Dermis blood vessel endothelial cell (primary cell): ENCODE measurements at places on chromosomes 1 and 21. TPM values are rescaled to one million over a fixed set of nuclear protein-coding genes. Genes with fewer than 3 reads are reported as not detected.

GRCh38 chr1:35691571-35692220 lies 27.0 kb downstream of the C1orf216 start:
- no peak for DNase-seq

- no peak for DNase-seq
These were observed 859 bp upstream of the ERMAP start for GRCh38 chr1:42815941-42816584.

GRCh38 chr1:235500971-235501540 lies 3.2 kb downstream of the B3GALNT2 start:
- DNase-seq = no peak

GRCh38 chr1:24987875-24988557 lies 57.9 kb upstream of the RUNX3 start:
- DNase-seq = no peak

- DNase-seq = no peak
These were observed 48.0 kb downstream of the C1orf87 start for GRCh38 chr1:60025552-60025951.

GRCh38 chr1:30058970-30059369 lies 664.4 kb downstream of the MATN1 start:
- peak; percentile 22 for DNase-seq

- no peak for DNase-seq
These were observed 12.9 kb upstream of the TMEM125 start for GRCh38 chr1:43256675-43257570.

DNA sequence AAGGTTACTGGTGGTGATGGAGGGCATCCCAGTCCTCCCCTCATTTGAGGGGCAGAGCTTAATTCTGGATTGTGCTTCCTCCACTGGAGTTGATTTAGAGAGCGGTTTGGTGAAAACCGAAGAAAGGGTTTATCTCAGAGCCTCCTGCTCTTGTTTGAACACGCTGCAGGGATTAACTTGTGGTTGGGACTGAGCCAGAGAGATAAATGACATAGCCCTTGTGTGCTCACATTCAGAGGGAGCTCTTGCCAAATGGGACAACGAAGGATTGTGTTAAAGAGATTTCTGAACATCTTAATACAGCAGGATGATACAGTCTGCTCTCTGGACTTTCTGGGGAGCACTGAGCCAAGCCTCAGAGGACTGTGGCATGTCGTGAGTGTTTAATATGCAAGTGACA lies 308.2 kb downstream of the DISC1 start:
- DNase-seq = no peak

DNA sequence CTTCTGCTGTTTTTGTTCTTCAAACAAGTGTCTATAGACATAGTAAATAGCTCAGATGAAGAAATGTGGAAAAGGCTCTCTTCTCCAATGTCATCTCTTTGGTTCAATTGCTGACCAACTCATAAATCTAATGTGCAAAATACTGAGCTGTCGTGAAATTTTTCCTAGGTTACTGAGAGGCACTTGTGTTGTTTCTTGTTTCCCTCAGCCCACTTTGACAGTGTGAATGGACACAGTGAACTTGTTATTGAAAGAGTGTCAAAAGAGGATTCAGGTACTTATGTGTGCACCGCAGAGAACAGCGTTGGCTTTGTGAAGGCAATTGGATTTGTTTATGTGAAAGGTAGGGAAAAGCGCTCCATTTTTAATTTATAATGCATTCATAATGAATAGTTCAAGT lies 245.3 kb downstream of the TPR start:
- no peak for DNase-seq

The WRAP73 gene
- total RNA-seq = 20.4 and 25.6 TPM in 2 replicates

DNA sequence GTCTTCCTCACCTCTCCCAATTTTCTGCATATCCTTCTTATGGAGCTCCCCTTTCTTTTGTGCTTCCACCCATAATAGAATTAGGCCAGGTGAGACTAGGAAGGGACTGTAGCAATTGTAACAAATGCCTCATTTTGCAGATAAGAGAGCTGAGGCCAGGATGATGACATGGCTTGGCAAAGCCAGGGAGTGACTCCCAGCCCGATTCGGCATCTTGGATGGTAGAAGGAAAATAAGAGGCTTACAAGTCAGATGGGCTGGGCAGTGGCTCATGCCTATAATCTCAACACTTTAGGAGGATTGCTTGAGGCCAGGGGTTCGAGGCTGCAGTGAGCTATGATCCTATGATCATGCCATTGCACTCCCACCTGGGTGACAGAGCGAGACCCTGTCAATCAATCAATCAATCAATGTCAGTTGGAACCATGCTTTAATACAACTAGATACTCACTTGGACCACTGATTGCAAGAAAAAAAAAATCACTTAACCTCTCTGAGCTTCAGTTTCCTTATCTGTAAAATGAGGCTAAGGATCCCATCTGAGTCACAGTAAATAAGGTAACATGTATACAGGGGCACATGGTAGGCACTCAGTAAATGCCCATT lies 51.6 kb downstream of the PLEKHA6 start:
- no peak for DNase-seq

- DNase-seq = peak; percentile 69
These were observed 12.6 kb upstream of the RCSD1 start for GRCh38 chr1:167617153-167618147.

The PDZK1IP1 gene
- 0.42 and 1.0 TPM in 2 replicates for total RNA-seq

The ADCY10 gene
- under 0.01 TPM in 1 of 2 replicates, not detected in the other for total RNA-seq

GRCh38 chr1:16391411-16391810 lies 24.4 kb downstream of the SZRD1 start:
- DNase-seq = no peak

- no peak for DNase-seq
These were observed 5.0 kb upstream of the CALML6 start for GRCh38 chr1:1910033-1910465.

DNA sequence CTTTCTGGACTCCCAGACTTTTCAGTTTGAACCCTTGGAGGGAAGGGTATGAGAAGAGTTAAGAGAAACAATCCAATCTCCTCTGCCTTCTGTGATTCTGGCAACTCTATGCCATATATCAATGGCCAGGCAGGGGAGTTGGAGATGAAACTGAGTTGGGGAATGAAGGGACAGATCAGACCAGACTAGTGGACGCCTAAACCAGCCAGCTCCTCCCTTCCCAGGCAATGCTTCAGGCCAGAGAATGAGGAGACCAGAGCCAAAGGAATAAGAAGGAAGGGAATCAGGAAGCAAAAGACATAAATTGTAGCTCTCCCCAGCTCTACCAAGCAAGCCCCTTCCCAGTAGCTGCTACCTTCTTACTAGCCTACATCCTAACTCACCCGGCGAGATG lies 22.7 kb downstream of the PLEKHA6 start:
- DNase-seq = no peak

The RNF186 gene
- not detected in 2 replicates for total RNA-seq

DNA sequence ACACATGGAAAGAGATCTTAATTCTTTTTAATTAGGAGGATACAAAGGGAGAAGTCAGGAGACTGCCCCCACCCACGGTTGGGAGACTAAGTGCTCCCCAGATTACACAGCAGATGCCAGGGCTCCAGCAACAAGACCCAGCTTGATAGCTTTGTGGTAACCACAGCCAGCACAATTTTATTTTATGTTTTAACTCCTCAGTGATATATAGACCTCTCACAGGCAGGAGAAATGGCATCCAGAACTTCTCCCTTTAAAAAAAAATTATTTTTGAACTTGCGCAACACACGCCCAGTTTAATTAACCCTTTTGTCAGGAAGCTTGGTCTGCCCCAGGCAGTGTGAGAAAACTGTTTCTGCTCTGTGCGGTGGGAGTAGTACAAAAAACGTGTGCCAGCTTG lies 62.6 kb upstream of the ACOT11 start:
- no peak for DNase-seq

- DNase-seq = no peak
These were observed 132.5 kb downstream of the PLXNA2 start for GRCh38 chr1:208111646-208112190.

The CCDC181 gene
- not detected in 2 replicates for total RNA-seq

The TRAF3IP3 gene
- total RNA-seq = not detected in 2 replicates

The GCSAML gene
- not detected in 2 replicates for total RNA-seq

- no peak for DNase-seq
These were observed 22.4 kb upstream of the PADI2 start for GRCh38 chr1:17141441-17142197.

- no peak for DNase-seq
These were observed 694.2 kb downstream of the BRINP3 start for GRCh38 chr1:189783456-189783855.

The GBP6 gene
- under 0.01 TPM in 1 of 2 replicates, not detected in the other for total RNA-seq

The PADI2 gene
- 0.17 and 0.19 TPM in 2 replicates for total RNA-seq

The EPHA2 gene
- 121 and 192 TPM in 2 replicates for total RNA-seq

DNA sequence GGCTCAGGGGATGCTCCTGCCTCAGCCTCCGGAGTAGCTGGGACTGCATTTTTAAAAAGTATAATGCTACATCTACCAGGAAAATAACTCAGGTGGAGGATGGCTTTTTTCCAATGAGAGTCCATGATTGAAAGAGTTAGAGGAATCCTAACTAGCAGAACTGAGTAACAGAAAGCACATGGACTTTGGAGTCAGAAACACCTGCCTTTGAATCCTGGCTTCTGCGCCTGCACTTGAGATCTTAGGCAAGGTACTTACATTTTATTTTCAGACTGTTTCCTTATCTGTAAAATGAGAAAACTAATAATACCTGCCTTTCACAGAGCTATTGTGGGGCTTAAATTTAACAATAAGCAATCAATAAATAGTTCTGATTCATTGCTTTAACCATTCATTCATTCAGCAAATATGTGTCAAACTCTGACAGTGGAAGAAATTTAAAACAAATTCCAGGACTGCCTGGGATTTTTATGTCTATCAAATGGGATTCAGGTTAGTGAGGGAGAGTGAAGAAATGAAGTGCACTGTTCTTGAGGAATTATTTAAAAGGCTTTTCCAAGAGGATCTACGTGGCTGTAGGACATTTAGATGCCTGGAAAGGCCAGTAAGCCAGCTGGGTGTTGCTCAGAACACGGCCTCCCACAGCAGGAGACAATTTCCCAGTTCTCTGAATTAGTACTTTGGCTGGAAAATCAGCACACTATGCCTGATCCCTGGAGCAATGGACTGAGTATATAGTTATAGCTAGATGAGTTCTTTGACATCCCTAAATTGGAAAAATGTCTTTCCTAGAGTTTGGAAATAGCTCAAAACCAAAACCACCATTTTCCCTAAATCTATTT lies 12.8 kb upstream of the LBR start:
- DNase-seq = no peak

The PLEKHM2 gene
- total RNA-seq = 61.8 and 77.2 TPM in 2 replicates

The FAM151A gene
- total RNA-seq = not detected in 2 replicates

- no peak for DNase-seq
These were observed 131.8 kb upstream of the SGIP1 start for GRCh38 chr1:66402194-66402593.

The SNAPIN gene
- 45.6 and 60.8 TPM in 2 replicates for total RNA-seq

DNA sequence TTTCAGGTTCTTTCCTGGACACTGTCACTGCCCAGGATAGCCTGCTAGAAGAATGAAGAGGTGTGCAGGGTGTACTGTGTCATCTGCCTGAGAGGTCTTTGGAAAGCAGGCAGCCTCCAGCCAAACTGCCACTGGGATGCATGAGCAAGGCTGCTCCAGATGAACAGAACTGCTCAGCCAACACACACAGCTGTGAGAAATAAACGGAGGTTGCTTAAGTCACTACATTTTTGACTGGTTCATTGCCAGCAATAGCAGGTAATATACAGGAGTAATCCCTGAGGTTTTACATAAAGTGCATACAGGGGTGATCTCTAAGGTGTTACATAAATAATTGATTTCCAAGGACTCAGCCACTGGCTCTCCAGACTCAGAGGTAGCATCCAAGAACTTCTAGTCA lies 516.9 kb downstream of the BRINP3 start:
- no peak for DNase-seq

The NBPF12 gene
- 5.6 and 8.1 TPM in 2 replicates for total RNA-seq

DNA sequence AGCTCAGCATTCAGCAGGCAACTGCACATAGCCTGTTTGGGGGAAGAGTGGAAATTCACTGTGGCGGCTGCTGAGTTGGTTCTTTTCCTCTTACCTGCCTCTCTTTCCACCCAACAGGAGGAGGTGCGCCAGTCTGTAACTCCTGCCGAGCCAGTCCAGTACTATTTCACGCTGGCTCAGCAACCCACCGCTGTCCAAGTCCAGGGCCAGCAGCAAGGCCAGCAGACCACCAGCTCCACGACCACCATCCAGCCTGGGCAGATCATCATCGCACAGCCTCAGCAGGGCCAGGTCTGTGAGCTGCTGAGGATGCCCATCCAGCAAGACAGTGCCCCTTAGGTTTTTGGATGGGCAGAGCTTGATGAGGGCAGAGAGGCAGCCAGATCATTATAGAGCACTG lies 25.6 kb upstream of the KCNQ4 start:
- no peak for DNase-seq

GRCh38 chr1:109637446-109637845 lies 17.8 kb downstream of the AMPD2 start:
- DNase-seq = no peak

- no peak for DNase-seq
These were observed 15.9 kb downstream of the VPS26C start for GRCh38 chr21:37251294-37251634.

DNA sequence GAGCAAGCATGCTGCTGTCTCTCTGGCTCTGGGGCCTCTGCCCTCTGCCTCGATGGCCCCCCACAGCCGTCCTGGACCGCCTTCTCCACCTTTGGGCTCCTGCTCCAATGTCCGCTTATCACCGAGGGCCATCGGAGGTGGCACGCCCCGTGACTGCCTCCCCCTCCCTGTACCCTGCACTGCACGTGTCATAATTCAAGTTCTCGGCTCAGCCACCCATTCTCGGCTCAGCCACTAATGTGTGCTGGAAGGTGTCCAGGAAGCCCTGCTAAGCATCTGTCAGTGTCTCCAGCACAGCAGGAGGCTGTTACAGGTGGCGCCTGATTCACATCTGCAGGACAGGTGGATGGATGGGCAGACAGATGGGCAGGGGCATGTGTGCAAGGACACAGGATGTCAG lies 45.5 kb downstream of the TP73 start:
- no peak for DNase-seq

DNA sequence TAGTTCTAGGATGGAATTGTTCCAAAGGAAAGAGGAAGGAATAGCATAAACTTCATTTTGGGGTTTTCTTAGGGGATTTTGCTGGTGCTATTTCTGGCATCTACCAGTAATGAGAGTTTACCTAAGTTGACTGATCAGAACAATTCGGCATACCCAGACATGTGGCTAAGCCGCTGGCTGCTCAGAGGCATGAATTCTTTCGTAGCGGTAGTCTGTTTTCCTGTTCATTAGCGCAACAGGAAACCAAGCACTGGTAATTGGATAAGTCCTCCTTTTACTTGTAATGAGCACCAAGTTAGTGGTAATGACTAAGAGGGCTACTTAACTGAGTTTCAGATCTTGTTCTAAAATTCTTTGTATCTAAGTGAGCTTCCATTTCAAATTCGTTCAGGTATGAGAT lies 38.6 kb downstream of the C21orf91 start:
- DNase-seq = peak; percentile 46

DNA sequence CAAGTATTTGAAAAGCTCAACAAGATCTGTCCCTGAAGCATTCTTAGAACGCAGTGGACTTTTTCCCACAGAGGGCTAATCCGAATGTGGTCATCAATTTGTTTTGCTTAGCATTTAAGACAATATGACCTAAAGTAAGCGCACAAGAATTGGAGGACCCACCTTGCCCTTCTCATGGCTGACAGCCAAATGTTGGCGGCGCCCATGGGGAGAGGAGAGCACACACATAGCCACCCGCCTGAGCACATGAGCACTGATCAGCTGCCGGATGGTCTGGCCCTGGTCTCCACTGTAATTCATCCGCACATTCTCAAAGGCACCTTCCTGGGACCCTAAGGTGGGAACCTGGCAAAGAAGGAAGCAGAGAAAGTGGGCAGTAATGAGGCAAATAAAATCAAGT lies 52.4 kb downstream of the UBR4 start:
- peak; percentile 43 for DNase-seq
